ENCODE measurements at places on chromosomes 2 and 18. TPM values are rescaled to one million over a fixed set of nuclear protein-coding genes. Genes with fewer than 3 reads are reported as not detected.
A peak's percentile ranks its signal among the peaks of the same experiment; 100 is the strongest.

ZC3H15 gene
- 60.9 TPM for total RNA-seq

UGT1A4 gene
- not detected for total RNA-seq

DNA sequence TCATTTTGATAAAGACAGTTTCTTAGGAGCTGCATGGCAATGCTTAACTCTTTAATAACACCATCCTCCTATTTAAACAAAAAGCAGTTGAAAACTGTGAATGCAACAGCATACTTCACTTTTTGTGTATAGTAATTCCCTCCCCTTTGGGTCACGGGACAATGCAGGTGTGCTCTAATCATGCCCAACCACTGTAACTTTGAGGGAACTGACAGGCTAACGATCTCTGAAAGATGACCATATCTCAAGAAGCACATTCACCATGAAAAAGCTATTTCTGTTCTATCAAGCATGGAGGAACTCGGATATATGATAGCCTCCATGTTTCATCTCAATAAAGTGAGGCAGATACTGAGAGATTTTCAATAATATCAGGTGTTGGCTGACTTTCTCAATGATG is 81.1 kb upstream of the CD226 start:
- H3K4me1 ChIP-seq = peaks cover 6% of the 10 kb centered on the region
- H3K27ac ChIP-seq = no peak overlapping the region
- H3K4me3 ChIP-seq = no peak overlapping the region
- no peak for DNase-seq
- H3K27me3 ChIP-seq = no peaks in the 10 kb centered on the region

GPR39 gene
- 0.74 TPM for total RNA-seq

DNA sequence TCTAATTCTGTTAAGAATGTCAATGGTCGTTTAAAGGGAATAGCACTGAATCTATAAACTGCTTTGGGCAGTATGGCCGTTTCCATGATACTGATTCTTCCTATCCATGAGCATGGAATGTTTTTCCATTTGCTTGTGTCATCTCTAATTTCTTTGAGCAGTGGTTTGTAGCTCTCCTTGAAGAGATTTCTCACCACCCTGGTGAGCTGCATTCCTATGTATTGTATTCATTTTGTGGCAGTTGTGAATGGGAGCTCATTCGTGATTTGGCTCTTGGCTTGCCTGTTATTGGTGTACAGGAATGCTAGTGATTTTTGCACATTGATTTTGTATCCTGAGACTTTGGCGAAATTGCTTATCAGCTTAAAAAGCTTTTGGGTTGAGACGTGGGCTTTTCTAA is 38.3 kb upstream of the WDR75 start:
- H3K27ac ChIP-seq = no peak overlapping the region
- no peak overlapping the region for H3K4me3 ChIP-seq
- DNase-seq = no peak
- peaks cover 16% of the 10 kb centered on the region for H3K4me1 ChIP-seq
- H3K27me3 ChIP-seq = no peaks in the 10 kb centered on the region
- H3K36me3 ChIP-seq = no peaks in the 10 kb centered on the region

TCF7L1 gene
- 108 TPM for total RNA-seq

DNA sequence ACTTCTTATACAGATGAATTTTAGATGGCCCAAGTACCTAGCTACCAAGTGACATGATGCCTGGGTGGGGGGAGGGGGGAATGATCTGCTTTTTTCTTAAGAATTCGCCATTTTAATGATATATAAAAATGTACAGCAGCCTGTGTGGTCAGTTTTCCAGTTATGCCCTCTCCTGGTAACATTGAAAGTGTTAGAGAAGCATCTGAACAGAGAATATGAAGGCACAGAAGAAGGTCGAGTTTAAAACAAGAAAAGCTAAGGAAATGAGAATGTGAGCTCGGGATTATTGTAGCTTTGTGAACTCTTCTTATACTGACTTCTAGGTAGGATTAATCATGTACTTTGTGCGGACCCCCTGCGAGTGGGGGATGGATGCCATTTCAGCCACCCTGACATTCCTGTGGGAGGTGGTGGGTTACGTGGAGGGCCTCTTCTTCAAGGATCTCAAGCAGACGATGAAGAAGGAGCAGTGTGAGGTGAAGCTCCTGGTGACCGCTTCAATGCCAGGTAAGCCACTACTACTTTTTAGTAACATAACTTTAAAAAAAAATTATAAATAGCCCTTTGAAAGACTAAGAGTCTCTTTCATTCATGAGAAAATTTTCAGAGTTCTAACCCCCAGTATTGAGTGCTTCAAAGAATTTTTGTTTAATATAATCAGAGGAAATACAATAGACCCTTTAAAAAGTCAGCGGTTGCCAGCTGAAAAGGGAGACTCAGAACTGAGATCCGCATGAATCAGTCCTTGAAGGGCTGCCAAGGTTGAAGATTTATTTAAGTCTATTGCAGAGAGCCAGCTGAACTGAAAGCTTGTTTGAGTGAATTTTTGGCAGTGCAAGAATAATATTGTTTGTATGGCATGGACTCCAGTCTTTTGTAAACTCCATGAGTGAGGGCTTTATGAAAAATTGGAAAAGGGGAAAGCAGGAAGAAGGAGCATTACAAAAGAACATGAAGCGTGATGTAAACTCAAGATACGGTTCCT is 68.6 kb upstream of the RPE start:
- no peaks in the 10 kb centered on the region for H3K4me1 ChIP-seq
- no peaks in the 10 kb centered on the region for H3K27me3 ChIP-seq
- H3K36me3 ChIP-seq = no peaks in the 10 kb centered on the region

GRCh38 chr18:45163871-45164270 is 451.4 kb upstream of the SLC14A2 start:
- H3K36me3 ChIP-seq = no peaks in the 10 kb centered on the region
- no peak for DNase-seq
- H3K27ac ChIP-seq = no peak overlapping the region
- no peaks in the 10 kb centered on the region for H3K4me1 ChIP-seq

RIT2 gene
- total RNA-seq = 1.4 TPM

GRCh38 chr2:207632575-207633493 is 7.6 kb upstream of the METTL21A start:
- no peaks in the 10 kb centered on the region for H3K27me3 ChIP-seq
- no peak overlapping the region for H3K4me3 ChIP-seq
- peak overlapping the region; percentile 78 for H3K27ac ChIP-seq
- DNase-seq = no peak
- peaks cover 22% of the 10 kb centered on the region for H3K4me1 ChIP-seq

RASGRP3 gene
- 0.23 TPM for total RNA-seq

C2orf66 gene
- total RNA-seq = not detected

GRCh38 chr2:10370390-10370789 is 67.7 kb downstream of the HPCAL1 start:
- H3K4me3 ChIP-seq = no peak overlapping the region
- no peaks in the 10 kb centered on the region for H3K27me3 ChIP-seq
- H3K36me3 ChIP-seq = no peaks in the 10 kb centered on the region

DNA sequence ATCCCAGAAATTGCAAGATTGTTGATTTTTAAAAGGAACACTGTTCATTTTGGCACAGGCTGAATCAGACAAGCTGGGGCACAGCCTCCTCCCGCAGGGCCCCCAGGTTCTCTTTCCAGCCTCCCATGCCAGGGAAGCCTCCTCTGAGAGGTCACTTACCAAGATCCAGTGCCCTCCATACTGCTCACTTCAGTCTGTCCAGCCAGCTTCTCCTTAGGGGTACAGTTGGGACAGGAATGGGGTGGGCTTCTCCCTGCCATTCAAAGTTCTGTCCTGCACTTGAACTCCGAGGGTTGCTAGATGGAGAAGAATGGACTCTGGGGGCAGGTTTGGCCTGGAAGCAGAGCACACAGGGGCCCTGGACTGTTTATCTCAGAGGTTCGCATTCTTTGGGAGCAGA is 7.5 kb upstream of the CYP26B1 start:
- no peaks in the 10 kb centered on the region for H3K36me3 ChIP-seq
- H3K27ac ChIP-seq = no peak overlapping the region
- no peak overlapping the region for H3K4me3 ChIP-seq
- no peak for DNase-seq
- peaks cover 4% of the 10 kb centered on the region for H3K4me1 ChIP-seq

DNA sequence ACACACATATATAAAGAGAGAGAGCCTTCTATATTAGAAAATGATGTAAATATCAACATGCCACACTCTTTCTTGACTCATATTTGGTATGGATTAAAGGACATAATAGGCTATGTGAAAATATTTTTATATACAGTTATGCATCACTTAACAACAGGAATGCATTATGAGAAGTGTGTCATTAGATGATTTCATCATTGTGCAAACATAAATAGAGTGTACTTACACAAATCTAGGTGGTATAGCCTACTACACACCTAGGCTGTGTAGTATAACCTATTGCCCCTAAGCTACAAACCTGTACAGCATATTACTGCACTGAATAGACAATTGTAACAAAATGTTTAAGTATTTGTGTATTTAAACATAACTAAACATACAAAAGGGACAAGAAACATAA is 354.8 kb upstream of the CNTNAP5 start:
- no peak for DNase-seq
- no peaks in the 10 kb centered on the region for H3K36me3 ChIP-seq
- H3K4me1 ChIP-seq = no peaks in the 10 kb centered on the region
- H3K4me3 ChIP-seq = no peak overlapping the region

C2orf92 gene
- 6.9 TPM for total RNA-seq

DNA sequence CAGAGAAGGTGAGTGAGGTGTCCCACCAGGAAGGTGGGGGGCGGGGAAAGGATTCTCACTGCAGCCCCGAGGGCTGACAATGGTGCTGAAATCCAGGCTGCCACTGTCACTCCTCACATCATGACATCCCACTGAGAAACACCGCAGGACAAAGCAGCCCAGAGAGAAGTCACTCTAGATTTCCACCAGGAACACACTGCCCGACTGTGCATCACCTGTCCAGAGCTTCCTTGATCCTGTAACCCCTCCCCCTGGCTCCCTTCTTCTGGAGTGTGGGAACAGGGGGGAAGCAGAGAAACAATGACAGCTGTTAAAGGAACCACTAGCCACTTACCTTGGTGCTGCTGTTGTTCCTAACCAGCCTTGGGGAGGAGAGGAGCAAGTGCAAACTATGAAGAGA is 69.9 kb downstream of the MRO start:
- no peak for DNase-seq
- H3K4me3 ChIP-seq = no peak overlapping the region
- no peak overlapping the region for H3K27ac ChIP-seq
- H3K36me3 ChIP-seq = peaks cover 13% of the 10 kb centered on the region
- peaks cover 2% of the 10 kb centered on the region for H3K27me3 ChIP-seq

GRCh38 chr2:65436824-65437221 is 4.4 kb upstream of the SPRED2 start:
- peak overlapping the region; percentile 16 for H3K27ac ChIP-seq
- H3K27me3 ChIP-seq = peaks cover 70% of the 10 kb centered on the region
- H3K36me3 ChIP-seq = no peaks in the 10 kb centered on the region

GRCh38 chr2:70516596-70516995 is 37.0 kb downstream of the TGFA start:
- DNase-seq = no peak
- no peak overlapping the region for H3K4me3 ChIP-seq
- H3K4me1 ChIP-seq = peaks cover 9% of the 10 kb centered on the region
- H3K27ac ChIP-seq = no peak overlapping the region
- no peaks in the 10 kb centered on the region for H3K36me3 ChIP-seq

AQP4 gene
- total RNA-seq = 2.8 TPM

CYP27C1 gene
- 2.9 TPM for total RNA-seq

FEV gene
- not detected for total RNA-seq

- DNase-seq = no peak
- no peaks in the 10 kb centered on the region for H3K27me3 ChIP-seq
- no peak overlapping the region for H3K27ac ChIP-seq
- no peaks in the 10 kb centered on the region for H3K36me3 ChIP-seq
- no peak overlapping the region for H3K4me3 ChIP-seq
- H3K4me1 ChIP-seq = peaks cover 10% of the 10 kb centered on the region
These were observed 75.1 kb upstream of the MAP4K4 start for GRCh38 chr2:101622210-101623030.

- H3K4me3 ChIP-seq = peak overlapping the region; percentile 82
- peak overlapping the region; percentile 97 for H3K27ac ChIP-seq
- peaks cover 32% of the 10 kb centered on the region for H3K4me1 ChIP-seq
- peak; percentile 40 for DNase-seq
- H3K27me3 ChIP-seq = peaks cover 33% of the 10 kb centered on the region
- no peaks in the 10 kb centered on the region for H3K36me3 ChIP-seq
These were observed 19.7 kb upstream of the TUBB6 start for GRCh38 chr18:12288403-12288755.

DNA sequence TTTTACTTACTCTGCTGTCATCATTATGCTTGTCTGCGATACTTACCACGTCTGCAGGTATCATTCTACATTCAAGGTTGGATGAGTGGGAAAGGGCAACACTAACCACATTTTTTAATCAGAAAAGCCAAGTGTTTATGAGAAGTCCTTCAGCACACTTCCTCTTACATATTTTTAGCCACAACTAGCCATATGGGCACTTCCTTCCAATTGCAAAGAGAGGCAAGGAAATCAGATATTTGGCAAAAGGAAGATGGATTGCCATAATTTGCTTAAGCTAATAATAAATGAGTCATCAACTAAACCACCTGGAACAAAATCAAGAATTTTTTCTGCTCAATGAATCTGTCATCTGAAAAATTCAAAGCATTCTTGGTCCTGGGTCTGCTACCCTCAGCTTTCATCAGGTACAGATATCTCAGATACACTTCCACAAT is 16.7 kb upstream of the MRO start:
- H3K36me3 ChIP-seq = no peaks in the 10 kb centered on the region
- no peak overlapping the region for H3K27ac ChIP-seq
- H3K27me3 ChIP-seq = no peaks in the 10 kb centered on the region
- peaks cover 3% of the 10 kb centered on the region for H3K4me1 ChIP-seq
- DNase-seq = no peak

SH3RF3 gene
- 0.78 TPM for total RNA-seq

DNA sequence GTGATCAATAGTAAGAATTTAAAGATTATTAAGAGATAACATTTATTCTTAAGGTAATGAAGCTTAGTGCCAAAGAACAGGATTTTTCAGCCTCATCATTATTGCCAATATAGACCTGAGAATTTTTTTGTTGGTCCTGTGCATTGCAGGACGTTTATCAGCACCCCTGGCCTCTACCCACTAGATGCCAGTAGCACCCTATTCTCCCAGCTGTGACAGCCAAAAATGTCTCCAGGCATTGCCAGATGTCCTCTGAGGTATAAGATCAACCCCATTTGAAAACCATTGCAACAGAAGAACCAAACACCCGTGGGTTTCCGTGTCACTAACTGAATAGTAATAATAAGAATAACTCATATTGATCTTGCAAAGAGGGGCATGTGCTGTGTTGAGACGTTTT is 700.0 kb upstream of the SOX11 start:
- no peaks in the 10 kb centered on the region for H3K4me1 ChIP-seq
- H3K27me3 ChIP-seq = peaks cover 3% of the 10 kb centered on the region
- H3K27ac ChIP-seq = no peak overlapping the region
- H3K4me3 ChIP-seq = no peak overlapping the region
- H3K36me3 ChIP-seq = peaks cover 57% of the 10 kb centered on the region

- no peak overlapping the region for H3K27ac ChIP-seq
- H3K4me1 ChIP-seq = peaks cover 16% of the 10 kb centered on the region
- no peaks in the 10 kb centered on the region for H3K36me3 ChIP-seq
- DNase-seq = no peak
These were observed 5.4 kb upstream of the TANC1 start for GRCh38 chr2:158963071-158963470.
